ENCODE measurements at places on chromosomes 16 and 17.
A peak's percentile ranks its signal among the peaks of the same experiment; 100 is the strongest.

- DNase-seq: no peak
Observed at GRCh38 chr17:73311428-73311780, 397 bp downstream of the CDC42EP4 start.

- DNase-seq: no peak
Observed at GRCh38 chr17:36947922-36948716, 635 bp upstream of the AATF start.

GRCh38 chr16:56793492-56793891 is 63.6 kb downstream of the NUP93 start:
- DNase-seq: peak; percentile 70

- no peak for DNase-seq
Observed at GRCh38 chr16:64153718-64154117, 968.1 kb downstream of the CDH11 start.

- no peak for DNase-seq
Observed at GRCh38 chr16:4070936-4071335, 45.3 kb downstream of the ADCY9 start.

DNA sequence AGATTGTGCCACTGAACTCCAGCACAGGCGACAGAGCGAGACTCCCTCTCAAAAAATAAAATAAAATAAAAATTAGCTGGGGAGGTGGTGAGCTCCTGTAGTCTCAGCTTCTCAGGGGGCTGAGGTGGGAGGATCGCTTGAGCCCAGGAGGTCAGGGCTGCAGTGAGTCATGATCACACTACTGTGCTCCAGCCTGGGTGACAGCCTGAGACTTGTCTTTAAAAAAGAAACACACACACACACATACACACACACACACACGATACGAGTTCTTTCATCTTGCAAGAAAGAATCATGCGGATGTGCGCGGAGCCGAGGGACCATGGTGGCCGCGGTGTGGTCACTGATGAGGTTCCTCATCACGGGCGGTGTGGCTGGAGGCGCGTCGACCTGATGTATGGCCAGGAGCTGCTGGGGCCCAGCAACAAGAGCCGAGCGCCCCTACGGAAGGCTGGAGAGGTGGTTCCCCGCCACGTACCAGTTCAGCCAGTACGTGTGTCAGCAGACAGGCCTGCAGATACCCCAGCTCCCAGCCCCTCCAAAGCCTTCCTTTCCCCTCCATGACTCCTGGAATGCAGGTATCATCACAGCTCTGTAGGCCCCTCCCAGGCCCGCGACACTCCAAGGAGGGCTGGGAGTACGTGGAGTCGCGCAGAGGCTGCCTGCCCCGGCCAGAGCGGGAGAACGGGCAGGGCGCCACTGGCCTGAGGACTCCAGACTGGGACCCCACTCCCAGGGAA is 20.7 kb downstream of the NXN start:
- DNase-seq: no peak

DNA sequence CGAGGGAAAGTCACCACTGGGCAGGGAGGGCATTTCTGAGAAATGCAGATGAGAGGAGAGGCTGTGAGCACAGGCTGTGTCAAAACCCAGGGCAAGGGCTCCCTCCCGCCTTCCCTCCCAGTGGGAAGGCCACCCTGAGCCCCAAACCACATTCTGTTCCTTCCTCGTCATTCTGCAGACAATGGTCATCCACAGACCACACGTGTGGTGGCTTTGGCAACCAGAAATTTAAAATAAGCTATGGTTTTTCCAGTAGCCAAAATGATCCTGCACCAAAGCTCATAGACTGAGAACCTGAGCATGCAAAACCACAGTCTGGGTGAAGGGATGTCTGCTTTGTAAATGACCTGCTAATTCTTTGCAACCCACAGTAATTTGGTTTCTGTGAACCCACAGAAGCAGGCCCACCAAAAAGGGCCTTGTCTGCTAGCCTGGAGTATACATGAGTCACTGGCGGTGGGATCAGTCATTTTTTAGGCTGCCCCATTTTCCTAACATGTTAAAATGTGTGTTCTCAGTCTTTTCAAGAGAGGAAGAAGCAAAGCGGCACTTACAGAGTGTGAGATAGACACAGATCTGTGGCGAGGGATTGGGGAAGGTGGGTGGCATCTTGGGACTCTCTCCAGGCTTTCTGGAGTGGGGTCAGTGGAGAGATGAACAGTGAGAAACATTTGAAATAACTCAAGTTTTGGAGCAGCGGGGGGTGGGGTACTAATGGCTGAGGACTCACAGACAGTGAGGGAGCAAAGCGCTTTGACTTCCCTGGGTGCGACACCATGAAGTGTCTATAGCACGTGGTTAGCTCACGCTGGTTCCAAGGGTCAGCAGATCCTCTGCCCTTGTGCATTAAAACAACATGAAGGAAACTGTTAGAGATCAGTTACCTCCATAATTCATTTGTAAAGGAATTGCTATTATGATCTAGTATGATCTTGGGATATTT is 20.5 kb downstream of the GRB7 start:
- DNase-seq: no peak

DNA sequence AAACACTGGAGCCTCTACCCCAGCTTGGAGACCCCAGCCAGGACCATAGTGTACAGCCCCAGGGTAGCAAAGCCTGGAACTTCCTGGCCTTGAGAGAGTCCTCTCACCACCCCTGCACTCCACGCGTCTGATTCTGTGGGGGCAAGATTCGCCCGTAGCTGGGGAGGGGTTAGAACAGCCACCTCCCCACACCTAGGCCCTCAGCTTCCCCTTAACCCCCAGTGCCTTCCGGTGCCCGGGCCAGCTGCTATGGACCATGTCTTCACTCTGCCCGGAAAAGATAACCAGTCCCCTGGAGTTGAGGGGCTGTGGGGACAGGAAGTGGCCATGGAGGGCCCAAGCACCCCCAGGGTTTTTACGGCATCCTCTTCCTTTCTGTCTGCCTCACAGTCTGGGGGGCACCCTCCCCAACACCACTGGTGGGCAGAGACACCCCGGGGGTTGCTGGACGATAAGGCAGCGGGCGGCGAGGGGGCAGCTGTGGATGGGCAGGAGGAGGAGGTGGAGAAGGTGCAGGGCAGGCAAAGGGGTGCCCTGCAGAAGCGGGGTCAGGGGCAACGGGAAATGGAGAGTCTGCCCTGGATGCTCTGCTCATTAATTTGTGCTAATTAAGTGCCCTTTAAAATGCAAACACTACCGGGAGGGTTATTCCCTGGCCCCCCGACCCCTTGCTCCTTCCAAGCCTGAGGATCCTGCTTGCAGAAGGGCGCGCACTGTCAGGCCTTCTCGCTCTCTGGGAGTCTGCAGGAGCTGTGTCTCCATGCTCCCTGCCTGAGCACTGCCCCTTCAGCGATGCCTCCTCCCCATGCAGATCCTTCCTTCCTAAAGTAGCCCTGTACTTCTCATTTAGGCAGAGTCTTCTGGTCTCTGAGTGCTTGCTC is 2.4 kb downstream of the PRSS27 start:
- no peak for DNase-seq

GRCh38 chr16:59216291-59216690 is 482.2 kb upstream of the GOT2 start:
- DNase-seq: no peak

- no peak for DNase-seq
Observed at GRCh38 chr16:14635395-14636165, 2.8 kb downstream of the BFAR start.

DNA sequence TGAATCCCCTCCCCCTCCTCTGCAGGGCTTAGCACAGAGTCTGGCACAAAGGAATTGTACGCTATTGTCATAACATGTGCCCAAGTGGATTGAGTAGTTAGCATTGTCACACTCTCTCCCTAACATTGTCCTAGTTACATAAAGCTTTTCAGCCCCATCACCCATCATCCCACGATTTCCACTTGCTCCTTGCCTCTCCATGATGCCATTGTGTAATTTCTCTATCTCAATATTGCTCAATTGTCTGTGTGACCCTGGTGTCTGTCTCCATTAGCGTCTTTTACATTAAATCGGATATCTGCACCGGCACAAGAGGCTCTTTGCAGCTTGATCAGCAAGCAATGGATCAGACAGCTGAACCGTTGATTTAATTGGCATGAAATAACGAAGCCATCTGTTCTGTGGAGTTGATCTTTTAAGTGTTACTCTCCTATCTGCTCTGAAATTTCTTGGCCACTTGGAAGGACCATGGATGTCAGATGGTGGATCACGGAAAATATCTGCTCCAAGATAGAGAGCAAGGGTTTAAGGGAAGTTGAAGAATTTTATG is 77.0 kb upstream of the HS3ST4 start:
- no peak for DNase-seq

- DNase-seq: peak; percentile 48
Observed at GRCh38 chr17:1486802-1487695, 5.4 kb downstream of the MYO1C start.

DNA sequence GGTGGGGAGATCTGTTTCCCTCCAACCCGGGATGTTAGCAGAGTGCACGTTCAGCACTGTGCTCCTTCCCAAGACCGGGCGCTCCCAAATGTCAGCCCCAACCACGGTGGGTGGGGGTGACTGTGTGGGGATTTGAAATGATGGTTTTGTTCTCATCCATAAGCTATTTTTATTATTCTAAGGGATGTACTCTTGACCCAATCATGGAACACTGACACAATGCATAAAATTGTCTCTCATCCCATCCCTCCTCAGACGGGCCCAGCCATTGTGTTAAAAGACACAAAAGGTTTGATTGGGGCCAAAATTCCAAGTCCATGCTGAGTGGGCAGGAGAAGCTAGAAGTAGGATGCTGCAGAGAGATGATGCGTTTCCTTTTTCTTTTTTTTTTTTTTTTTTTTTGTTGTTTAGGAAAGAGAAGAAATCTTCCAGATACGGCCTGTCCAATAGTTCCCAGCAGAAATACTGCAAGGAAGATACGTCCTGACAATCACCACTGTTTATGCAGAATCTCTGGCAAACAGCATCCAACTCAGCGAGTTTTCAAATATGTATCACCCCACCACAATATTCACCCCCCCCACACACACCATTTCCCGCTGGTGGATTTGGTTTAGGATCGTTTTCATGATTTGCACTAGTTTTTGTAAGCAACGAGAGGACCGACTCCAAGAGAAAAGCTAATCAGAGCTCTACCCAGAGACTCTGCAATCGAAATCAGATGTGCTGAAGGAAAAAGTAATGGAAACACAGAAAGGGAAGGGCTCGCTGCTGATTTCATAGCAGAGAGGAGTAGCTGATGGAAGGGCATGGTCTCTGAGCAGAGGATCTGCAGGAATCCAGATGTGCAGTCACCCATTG is 163.5 kb upstream of the DYNLRB2 start:
- DNase-seq: no peak

DNA sequence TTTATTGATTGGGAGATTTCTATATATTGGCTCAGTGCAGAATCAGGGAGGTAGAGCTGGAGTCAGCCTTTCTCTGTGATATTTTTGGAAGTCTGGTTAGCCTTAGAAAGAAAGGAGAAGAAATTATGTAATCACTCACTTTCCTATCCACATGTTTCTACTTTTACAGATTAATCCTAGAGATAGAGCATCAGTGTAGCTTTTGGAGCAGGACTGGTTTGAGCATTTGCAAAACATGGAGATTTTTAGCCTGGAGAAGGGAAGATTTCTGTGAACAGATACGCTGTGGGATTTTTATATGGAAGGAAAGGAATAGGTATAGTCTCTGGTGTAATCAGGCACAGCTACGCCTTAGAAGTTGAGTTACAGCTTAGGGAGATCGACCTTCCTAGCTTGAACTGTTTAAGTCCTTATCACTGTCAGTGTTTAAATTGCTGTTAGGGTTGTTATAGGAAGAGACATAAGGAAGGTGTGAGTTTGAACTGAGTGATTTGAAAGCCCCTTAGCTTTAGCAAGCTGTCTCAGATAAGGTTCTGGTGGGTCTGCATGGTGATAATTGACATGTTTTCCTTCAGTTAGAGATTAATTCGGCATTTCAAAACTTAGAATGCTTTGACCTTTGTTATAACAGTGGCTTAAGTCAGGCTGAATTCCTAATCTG is 20.5 kb downstream of the METTL9 start:
- DNase-seq: no peak

GRCh38 chr17:77392376-77393273 is 251.9 kb downstream of the SEC14L1 start:
- DNase-seq: no peak

GRCh38 chr16:57622361-57623250 is 5.8 kb upstream of the ADGRG1 start:
- peak; percentile 41 for DNase-seq

DNA sequence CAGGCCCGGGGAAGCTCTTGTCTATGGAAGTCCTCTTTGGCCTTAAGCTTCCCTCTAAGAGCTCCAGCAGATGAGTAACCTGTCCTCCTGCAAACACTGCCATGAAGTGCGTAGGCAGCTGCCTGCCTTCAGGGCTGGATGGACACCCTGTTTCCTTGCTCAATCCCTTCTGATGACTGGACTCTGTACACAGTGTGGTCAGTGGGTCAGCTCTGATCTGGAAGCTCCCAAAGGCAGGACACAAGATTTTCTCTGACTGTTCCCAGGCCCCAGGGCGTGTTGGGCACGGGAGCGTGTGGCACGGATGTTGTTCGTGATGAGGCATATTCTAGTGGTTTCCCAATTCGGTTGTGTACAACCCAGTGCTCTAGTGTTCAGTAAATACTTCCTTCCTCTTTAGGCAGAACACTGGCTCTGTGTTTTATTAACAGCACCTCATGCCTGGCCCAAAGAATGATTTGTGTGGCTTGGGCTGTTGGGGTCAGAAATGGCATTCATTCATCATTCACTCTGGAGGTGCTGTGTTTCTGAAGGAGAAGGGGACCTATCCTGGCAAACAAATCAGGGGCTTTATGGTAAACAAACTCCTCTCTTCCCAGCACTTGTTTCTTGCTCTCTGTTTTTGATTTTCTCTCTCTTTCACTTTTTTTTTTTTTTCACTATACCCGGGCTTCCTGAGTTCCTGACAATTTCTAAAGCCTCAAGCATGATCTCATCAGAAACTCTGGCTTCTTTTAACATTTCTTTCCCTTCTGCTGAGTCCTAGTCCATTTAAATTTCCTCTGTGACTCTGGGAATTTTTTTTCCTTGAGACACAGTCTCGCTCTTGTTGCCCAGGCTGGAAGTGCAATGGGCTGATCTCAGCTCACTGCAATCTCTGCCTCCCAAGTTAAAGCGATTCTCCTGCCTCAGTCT is 12.0 kb upstream of the RNF157 start:
- no peak for DNase-seq

DNA sequence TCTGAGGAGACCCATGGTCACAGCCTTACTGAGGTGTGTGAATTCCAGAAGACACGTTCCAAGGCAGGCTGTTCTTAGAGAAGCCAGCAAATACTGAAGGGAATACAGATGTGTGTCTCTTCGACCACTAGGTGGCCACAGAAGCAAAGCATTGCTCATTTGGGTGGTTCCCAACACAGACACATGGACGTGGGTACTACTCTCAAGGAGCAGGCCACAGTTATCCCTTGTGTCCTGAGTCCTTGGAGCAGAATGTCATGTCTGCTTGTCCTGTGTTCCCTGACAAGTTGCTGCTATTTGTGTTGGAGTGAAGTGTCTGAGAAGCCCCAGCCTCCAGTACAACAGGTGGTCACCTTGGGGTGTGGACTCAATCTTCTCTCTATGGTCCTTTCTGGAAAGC is 30.3 kb downstream of the HMOX2 start:
- DNase-seq: peak; percentile 81

Data from cardiac muscle cell (in vitro differentiated cells and primary cell).